Naive thymus-derived CD8-positive, alpha-beta T cell (primary cell): ENCODE measurements at places on chromosomes 3 and 15. TPM values are rescaled to one million over a fixed set of nuclear protein-coding genes. Genes with fewer than 3 reads are reported as not detected.

LRRC15 gene
- not detected for total RNA-seq

CHP1 gene
- 23.9 TPM for total RNA-seq

SENP2 gene
- 53.1 TPM for total RNA-seq

ALS2CL gene
- 9.1 TPM for total RNA-seq

NANOGP8 gene
- total RNA-seq: not detected

HCLS1 gene
- 355 TPM for total RNA-seq

P2RY1 gene
- not detected for total RNA-seq

DNA sequence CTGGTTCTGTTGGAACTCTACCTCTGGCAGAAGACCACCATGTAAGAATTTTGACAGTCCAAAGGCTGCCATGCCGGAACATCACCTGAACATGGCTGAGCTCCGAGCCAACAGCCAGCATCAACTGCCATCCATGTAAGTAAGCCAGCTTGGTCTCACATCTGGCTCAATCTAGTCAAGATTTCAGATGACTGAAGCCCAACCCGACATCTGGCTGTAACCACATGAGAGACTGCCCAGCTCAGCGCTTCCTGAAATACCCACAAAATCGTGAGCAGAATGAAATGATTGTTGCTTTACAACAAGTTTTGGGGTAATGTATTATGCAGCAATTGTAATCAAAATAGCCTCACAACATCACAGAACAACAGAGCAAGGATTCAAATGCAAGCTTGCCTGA is 32.9 kb downstream of the GHSR start:
- DNase-seq: no peak
- peaks cover 36% of the 10 kb centered on the region for H3K27me3 ChIP-seq
- H3K4me3 ChIP-seq: no peak overlapping the region
- no peaks in the 10 kb centered on the region for H3K36me3 ChIP-seq
- H3K4me1 ChIP-seq: no peaks in the 10 kb centered on the region

- H3K27ac ChIP-seq: no peak overlapping the region
- no peak for DNase-seq
- H3K4me3 ChIP-seq: no peak overlapping the region
Measured at GRCh38 chr15:96960711-96961480, 630.4 kb downstream of the NR2F2 start.

DNA sequence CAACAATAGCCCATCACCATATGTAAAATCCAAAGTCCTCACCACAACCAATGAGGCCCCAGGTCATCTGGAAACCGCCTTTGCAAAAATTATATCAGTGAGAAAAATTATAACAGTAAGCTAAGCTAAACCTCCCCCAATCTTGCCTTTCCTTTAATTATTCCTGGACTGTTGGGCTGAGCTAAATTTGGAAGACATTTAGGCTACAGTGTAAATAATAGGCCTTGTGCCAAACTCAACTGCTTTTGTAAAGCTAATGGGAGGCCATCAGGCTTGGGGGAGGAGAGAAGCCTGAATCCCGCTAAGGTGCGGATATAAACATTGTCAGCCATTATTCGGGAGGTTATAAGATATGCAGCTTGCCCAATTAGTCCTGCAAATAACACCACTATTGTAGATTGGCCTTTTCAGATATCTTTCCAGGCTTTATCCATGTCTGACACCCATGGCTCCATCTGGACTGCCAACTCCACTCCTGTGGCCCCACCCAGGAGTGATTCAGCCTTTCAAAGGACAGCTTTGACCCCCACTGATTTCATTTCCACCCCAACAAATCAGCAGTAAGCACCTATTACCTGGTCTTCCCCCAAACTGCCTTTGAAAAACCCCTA is 53.0 kb upstream of the CA12 start:
- no peak overlapping the region for H3K4me3 ChIP-seq
- H3K27me3 ChIP-seq: no peaks in the 10 kb centered on the region
- H3K4me1 ChIP-seq: peaks cover 37% of the 10 kb centered on the region
- no peaks in the 10 kb centered on the region for H3K36me3 ChIP-seq

- H3K4me1 ChIP-seq: no peaks in the 10 kb centered on the region
- no peaks in the 10 kb centered on the region for H3K27me3 ChIP-seq
Measured at GRCh38 chr3:176951144-176951543, 246.1 kb downstream of the TBL1XR1 start.

GRCh38 chr15:47949815-47950214 is 171.0 kb upstream of the SLC24A5 start:
- no peaks in the 10 kb centered on the region for H3K4me1 ChIP-seq
- peaks cover 6% of the 10 kb centered on the region for H3K27me3 ChIP-seq
- H3K36me3 ChIP-seq: no peaks in the 10 kb centered on the region
- DNase-seq: no peak
- H3K27ac ChIP-seq: no peak overlapping the region
- H3K4me3 ChIP-seq: no peak overlapping the region

- peak within 1 kb of the TSS; percentile 91 for H3K27ac ChIP-seq
- H3K27me3 ChIP-seq: no peaks in the 10 kb centered on the region
- peaks cover 23% of the 10 kb centered on the region for H3K4me1 ChIP-seq
- H3K36me3 ChIP-seq: peaks cover 4% of the 10 kb centered on the region
- H3K4me3 ChIP-seq: peak within 1 kb of the TSS; percentile 92
- DNase-seq: no peak
Measured at GRCh38 chr15:99249270-99249841, at the start of gene TTC23. TSS of gene TTC23 (minus strand) at chr15:99249581. CDS start at chr15:99228712, 20,869 bp downstream.

GRCh38 chr3:180469149-180469548 is 132.8 kb upstream of the TTC14 start:
- H3K4me1 ChIP-seq: no peaks in the 10 kb centered on the region
- H3K4me3 ChIP-seq: no peak overlapping the region
- DNase-seq: no peak
- no peaks in the 10 kb centered on the region for H3K36me3 ChIP-seq
- no peaks in the 10 kb centered on the region for H3K27me3 ChIP-seq
- no peak overlapping the region for H3K27ac ChIP-seq

- H3K27ac ChIP-seq: no peak overlapping the region
- DNase-seq: no peak
Measured at GRCh38 chr3:69763458-69763857, 24.2 kb downstream of the MITF start.

DNA sequence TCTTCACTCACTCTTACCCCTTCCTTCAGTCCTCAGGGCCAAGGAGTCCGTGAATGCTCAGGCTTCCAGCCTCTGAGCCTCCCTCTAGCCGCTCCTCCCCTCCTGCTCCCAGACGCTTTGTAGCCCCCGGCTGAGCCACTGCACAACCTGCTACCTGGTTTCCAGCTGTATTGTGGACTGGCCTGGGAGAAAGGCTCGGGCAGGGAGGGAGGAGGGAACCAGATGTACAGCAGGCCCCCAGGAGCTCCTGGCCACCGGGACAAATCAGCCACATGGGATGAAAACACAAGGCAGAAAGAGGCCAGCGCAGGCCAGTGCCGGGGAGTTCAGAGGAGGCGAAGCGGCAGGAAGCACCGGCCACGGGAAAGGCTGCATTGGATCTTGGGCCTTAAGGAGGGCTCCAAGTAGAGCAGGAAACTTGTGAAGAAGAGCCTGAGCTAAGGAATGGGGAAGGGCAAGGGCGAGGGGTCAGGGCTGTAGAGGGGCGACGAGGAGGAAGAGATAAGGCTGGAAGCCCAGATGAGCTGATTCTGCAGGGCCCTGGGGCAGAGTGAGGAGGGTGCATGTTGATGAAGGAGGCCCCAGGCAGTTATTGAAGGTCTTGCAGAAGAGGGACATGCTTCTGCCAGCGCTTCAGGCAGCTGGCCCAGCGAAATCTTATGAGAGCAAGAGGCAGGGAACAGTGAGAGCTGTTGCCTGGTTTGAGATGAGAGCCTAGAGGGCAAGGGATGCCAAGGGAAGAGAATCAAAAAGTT is 14.3 kb downstream of the CPN2 start:
- no peak for DNase-seq
- no peak overlapping the region for H3K27ac ChIP-seq
- no peak overlapping the region for H3K4me3 ChIP-seq
- no peaks in the 10 kb centered on the region for H3K36me3 ChIP-seq

DNA sequence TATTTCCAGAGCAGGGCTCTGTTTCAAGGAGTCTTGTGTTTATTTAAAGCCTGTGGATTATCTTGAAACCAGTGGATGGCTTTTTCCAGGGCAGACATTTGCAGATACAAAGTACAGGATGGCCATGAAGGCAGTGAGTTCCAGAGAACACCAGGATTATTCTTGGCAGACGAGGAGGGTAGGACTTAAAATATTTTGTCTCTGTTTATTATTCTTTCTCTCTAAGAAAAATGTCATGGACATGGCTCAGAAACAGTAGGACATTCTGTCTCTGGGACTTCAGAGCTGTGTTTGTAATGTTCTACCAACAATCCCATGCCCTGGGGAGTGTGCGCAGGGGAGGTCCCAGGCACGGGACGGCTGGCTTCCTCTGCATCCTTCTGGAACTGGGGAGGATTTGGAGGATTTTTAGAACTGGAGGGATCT is 125.9 kb downstream of the ATP10A start:
- H3K4me3 ChIP-seq: no peak overlapping the region
- peaks cover 39% of the 10 kb centered on the region for H3K36me3 ChIP-seq
- no peaks in the 10 kb centered on the region for H3K27me3 ChIP-seq
- no peak overlapping the region for H3K27ac ChIP-seq
- H3K4me1 ChIP-seq: peaks cover 31% of the 10 kb centered on the region

DNA sequence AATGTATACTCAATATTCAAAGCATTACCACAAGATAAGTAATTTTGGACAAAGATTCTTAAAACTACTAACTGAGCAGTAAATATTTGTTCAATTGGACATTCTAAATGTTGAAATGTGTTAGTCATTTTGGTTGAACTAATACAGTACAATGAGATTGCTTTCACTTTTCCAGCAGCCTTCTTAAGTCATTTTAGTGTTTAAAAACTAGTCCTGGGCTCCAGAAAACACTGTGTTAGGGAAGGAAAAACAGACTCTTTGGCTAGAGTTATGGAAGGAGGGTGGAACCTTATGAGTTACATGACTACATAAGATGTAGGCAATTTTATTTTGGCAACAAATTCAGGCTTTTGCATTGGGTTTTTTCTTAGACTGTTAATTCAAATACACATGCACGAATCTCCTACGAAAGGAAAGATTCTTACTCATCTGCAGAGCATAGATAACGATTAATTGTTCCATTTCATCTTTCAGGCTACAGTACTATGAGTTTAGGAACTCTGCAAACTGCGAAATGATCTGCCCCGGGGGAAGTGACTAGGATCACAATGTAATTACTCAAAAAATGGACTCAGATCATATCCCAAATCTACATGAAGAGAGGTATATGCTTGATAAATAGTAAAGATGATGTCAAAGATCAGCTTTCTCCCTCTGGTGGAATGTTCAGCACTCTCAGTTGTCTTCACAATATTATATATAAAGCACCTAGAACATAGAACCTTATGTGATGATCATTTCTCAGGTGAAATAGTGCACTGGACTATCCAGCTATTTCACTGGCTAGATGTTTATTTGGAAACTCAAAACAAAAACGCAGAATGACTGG is 492.8 kb upstream of the MDFIC2 start:
- H3K27me3 ChIP-seq: peaks cover 23% of the 10 kb centered on the region
- DNase-seq: no peak
- H3K4me3 ChIP-seq: no peak overlapping the region
- H3K27ac ChIP-seq: no peak overlapping the region
- H3K36me3 ChIP-seq: no peaks in the 10 kb centered on the region

DNA sequence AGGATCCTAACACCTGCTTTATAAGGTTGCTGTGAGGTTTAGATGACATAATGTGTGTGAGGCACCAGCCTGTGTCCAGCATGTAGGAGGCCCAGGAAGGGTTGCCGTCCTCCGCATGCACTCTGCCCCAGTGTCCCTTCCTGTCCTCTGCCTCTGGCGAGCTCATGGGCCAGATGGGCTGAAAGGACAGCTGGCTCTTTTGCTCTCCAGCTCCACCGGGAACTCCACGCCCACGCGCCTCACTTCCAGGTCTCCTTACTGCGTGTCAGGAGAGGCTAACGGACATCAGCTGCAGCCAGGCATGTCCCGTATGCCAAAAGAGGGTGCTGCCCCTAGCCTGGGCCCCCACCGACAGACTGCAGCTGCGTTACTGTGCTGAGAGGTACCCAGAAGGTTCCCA is 12.2 kb downstream of the MUC20 start:
- H3K27me3 ChIP-seq: no peaks in the 10 kb centered on the region
- no peaks in the 10 kb centered on the region for H3K4me1 ChIP-seq
- H3K36me3 ChIP-seq: peaks cover 4% of the 10 kb centered on the region
- H3K4me3 ChIP-seq: no peak overlapping the region
- DNase-seq: no peak

- H3K27me3 ChIP-seq: no peaks in the 10 kb centered on the region
- no peak for DNase-seq
- peaks cover 84% of the 10 kb centered on the region for H3K4me1 ChIP-seq
- H3K27ac ChIP-seq: peak overlapping the region; percentile 100
Measured at GRCh38 chr15:25858952-25859760, 4.0 kb downstream of the ATP10A start.

DNA sequence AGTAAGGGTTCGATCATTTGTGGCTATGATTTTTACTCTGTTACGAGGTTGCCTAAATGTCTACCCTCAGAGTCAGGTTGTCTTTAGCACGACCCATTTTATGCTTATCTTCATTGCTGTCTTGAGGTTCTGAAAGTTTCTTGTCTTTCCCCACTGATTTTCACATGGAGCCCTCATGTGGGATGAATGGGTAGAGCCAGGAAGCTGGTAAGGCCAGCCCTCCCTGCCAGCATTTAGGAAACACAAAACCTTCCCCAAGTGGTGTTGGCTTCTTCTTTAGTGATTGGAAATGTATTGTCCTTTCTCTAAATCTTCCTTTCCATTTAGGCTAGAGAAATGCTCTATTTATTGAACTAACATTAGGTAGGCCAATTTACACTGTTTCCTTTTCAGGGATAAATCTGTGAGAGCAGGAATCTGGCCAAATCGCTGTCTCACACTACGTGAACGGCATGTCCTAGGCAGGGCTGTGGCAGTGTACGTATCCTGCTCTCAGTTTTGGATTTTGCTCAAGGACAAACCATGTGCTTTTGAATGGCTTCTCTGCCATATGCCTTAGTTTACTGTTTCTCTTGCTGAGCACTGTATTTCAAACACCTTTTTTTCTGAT is 43.7 kb downstream of the MYZAP start:
- H3K36me3 ChIP-seq: no peaks in the 10 kb centered on the region
- H3K4me3 ChIP-seq: no peak overlapping the region
- no peaks in the 10 kb centered on the region for H3K27me3 ChIP-seq
- no peaks in the 10 kb centered on the region for H3K4me1 ChIP-seq
- no peak for DNase-seq

GRCh38 chr3:71397046-71397445 is 186.5 kb downstream of the FOXP1 start:
- H3K4me3 ChIP-seq: peak overlapping the region; percentile 81
- H3K27ac ChIP-seq: peak overlapping the region; percentile 98

DNA sequence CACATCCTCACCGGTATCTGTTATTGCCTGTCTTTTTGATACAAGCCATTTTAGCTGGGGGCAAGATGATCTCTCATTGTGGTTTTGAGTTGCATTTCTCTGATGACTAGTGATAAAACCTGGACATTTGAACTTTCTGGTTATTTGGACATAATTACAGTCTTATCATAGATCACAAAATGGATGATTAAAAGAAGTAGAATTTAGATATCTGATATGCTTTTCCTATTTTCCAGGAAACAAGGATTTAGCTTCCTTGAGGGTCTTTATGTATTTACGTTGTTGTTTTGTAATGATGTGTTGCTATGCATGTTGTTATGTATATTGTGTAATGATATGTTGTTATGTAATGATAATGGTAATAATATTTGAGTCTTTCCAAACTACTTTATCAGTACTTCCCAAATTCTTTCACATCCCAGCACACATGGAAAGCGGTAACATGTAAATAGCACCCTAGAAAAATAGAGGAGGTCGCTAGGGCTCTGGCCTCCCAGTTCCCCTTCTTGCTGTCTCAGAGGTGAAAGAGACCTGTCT is 53.8 kb downstream of the GJD2 start:
- H3K4me3 ChIP-seq: no peak overlapping the region
- H3K36me3 ChIP-seq: no peaks in the 10 kb centered on the region
- H3K27me3 ChIP-seq: peaks cover 13% of the 10 kb centered on the region
- DNase-seq: no peak
- no peak overlapping the region for H3K27ac ChIP-seq

GRCh38 chr3:52171514-52172261 is 17.5 kb upstream of the POC1A start:
- no peak for DNase-seq
- no peak overlapping the region for H3K27ac ChIP-seq
- H3K27me3 ChIP-seq: no peaks in the 10 kb centered on the region
- H3K36me3 ChIP-seq: no peaks in the 10 kb centered on the region
